Iris pigment epithelial cell (primary cell): ENCODE measurements at places on chromosomes 2 and 18.

- DNase-seq = no peak
These were observed 196.0 kb downstream of the CALCRL start for GRCh38 chr2:187252063-187252462.

DNA sequence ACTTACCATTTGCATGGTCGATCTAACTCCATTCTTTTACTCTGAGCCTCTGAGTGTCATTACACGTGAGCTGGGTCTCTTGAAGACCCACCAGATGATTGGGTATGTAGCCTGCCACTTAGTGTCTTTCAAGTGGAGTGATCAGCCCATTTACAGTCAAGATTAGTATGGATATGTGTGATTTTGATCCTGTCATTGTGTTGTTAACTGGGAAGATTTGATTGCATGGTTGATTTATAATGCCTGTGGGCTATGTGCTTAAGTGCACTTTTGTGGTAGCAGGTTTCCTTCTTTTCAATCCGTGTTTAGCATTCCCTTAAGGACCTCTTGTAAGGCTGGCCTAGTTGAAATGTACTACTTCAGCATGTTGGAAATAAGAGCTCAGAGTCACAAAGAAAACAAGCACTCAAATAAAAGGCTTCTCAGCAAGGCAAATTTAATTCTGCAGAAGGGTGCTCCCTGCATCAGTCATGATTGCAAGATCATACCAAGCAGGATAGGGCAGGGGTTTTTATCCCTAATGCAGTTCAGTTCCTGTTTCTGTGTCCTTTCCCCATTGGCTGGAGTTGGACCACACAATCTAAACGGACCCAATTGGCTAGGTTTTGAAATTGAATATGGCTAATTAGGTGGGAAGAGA lies 230.7 kb upstream of the SYT4 start:
- no peak for DNase-seq

- no peak for DNase-seq
These were observed 4.8 kb upstream of the LAMA1 start for GRCh38 chr18:7122376-7122775.

GRCh38 chr18:8969639-8970390 lies 132.7 kb upstream of the NDUFV2 start:
- no peak for DNase-seq

- no peak for DNase-seq
These were observed 50.2 kb upstream of the BCL11A start for GRCh38 chr2:60603533-60604190.

DNA sequence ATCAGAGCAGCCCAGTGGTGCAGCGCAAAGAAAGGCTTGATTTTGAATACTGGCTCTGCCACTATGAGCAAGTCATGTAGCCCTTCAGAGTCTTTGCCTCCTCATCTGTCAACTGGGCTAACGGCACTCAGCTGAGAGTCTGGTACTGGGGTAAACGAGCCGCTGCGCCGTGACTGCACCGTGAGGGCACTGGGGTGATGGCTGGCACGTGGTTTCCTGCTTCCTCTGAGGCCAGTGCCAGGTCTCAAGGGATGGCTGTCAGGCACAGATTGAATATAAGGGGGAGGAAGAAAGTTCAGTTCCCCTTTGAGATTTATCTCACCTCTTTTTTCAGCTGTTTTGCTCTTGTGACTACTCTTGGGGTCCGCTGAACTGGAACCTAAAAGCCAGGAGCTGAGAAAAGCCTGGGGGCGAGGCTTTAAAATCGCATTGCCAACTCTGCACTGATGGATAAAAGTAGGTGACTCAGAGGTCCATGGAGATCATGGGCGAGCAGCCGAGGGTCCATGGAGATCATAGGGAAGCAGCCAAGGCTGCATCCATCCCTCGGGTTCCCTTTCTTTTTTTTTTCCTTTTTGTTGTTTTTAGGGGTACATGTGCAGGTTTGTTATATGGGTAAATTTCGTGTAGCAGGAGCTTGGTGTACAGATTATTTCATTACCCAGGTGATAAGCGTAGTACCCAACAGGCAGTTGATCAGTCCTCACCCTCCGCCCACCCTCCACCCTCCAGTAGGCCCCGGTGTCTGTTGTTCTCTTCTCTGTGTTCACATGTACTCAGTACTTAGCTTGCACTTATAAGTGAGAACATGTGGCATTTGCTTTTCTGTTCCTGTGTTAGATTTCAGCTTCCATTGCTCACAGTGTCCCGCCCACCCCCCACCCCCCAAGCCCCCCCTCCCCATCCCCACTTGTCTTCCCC lies 114.3 kb downstream of the SPP2 start:
- no peak for DNase-seq

- DNase-seq = no peak
These were observed 228.4 kb downstream of the MGAT5 start for GRCh38 chr2:134482131-134482723.

DNA sequence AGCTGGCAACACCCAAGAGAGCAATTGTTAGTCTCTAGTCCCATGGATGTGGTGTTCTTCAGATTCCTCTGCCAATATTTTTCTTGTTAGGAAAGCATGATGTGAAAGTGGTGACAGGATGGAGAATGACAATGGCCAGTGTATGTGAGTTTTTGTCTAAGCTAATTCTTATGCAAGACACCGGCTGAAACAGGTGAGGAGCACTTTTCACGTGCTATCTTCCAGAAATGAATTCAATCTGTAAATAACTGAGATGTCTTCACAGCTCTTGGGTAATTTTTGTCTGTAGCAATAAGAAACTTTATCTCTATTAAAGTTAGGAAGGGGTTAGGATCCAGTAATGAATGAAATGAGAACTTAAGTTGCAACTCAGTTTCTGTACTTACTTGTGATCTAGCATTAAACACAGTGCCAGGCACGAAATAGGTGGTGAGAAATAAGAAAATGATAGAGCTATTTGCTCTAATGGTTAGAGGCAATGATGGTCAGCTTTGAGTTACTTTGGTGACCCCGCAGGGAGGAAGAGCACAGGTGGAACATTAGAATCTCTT lies 676 bp upstream of the AGPS start:
- no peak for DNase-seq

GRCh38 chr2:176468457-176469113 lies 199.3 kb downstream of the MTX2 start:
- no peak for DNase-seq

DNA sequence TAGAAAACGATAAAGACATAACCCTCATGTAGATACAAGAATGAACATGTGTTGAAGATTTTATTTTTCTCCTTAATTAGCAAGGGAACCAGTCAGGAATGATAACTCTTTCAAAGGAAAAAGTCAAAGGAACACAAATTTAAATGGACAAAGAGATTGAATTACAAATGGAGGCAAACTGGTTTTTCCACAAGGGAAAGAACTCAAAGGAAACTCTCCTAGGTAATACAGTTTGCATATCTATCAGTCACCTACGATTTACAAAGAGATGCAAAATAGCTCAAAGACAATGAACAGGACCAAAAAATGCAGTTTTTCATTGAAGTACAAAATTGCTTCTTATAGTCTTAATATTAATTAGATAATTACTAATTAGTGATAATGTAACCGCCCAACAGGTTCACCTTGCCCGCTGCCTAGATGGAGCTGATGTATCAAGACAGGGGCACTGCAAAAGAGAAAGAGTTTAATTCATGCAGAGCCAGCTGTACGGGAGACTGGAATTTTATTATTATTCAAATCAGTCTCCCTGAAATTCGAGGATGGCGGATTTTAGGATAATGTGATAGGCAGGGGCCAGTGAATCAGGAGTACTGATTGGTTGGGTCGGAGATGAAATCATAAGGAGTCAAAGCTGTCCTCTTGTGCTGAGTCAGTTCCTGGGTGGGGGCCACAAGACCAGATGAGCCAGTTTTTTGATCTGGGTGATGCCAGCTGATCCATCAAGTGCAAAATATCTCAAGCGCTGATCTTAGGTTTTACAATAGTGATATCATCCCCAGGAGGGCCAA lies 151.0 kb downstream of the TMEM17 start:
- DNase-seq = no peak

GRCh38 chr2:199646439-199646838 lies 188.7 kb upstream of the SATB2 start:
- DNase-seq = no peak

- no peak for DNase-seq
These were observed 64.3 kb upstream of the HPCAL1 start for GRCh38 chr2:10238396-10238795.

DNA sequence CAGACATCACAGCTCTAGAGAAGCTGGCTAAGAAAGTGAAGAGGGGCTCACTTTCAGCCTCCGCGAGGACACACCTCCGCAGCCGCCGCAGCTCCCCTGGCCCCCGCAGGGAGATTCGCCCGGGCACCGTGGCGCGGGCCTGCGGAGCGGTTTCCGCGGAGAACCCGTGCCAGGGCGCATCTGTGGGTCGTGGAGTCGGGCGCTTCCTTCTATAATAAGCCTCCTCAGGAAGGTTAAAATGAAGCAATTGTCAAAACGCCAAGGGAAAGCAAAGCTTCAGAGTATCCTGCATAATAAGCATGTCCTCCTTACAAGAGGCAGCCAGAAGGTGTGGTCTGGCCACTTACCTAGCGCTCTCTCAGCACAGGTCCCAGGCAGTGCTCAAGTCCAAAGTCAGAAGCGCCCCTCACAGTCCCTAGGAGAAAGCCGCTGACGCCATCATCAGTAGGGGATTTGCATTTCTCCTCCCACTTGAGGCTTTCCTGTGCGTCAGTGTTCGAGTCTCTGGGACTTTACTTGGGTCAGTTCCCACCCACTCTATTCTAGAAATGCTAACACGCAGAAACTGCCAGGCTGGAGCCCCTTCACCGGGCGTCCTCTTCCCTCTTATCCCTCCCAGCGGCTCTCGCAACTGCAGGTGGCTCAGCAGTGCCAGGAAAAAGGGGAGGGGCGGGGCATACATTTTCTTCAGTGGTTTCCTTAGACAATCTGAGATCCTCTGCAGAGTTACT lies at the start of gene STAT4:
Gene STAT4, minus strand, starts transcription at position 395 of the 731 bp plus-strand sequence. CDS start 2,791 bp downstream, outside the sequence.
- peak; percentile 42 for DNase-seq

DNA sequence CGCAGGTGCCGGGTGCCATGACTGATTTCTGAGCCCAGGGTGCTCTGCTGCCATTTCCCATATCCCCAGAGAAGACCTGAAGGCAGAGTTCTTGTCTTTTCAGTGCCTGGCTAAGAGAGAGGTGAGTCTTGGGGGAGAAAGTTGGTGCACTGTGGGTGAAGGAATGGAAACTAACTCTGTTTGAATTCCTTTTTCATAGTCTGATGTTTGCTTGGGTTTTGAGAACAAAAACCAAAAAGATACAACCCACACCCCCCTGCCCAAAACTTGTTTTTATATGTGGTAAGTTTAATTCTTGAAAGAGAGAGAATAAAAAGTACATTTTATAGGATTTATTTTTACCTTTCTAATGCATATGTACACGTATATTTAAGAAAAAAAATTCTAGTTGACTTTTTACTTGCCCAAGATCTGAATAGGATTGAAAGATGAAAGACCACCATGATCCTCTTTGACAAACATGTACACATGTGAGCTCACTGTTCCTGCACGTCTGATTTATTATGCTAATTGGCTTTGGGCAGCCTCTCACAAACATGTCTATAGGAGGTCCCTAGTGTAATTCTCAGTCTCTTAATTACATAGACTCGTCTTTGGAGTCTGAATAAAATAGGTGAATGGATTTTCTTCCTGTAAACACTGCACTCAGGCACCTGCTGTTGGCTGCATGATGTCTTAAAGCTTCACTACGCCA lies 46.3 kb downstream of the ARL4C start:
- DNase-seq = no peak
